ENCODE measurements at places on chromosomes 16 and 17.

DNA sequence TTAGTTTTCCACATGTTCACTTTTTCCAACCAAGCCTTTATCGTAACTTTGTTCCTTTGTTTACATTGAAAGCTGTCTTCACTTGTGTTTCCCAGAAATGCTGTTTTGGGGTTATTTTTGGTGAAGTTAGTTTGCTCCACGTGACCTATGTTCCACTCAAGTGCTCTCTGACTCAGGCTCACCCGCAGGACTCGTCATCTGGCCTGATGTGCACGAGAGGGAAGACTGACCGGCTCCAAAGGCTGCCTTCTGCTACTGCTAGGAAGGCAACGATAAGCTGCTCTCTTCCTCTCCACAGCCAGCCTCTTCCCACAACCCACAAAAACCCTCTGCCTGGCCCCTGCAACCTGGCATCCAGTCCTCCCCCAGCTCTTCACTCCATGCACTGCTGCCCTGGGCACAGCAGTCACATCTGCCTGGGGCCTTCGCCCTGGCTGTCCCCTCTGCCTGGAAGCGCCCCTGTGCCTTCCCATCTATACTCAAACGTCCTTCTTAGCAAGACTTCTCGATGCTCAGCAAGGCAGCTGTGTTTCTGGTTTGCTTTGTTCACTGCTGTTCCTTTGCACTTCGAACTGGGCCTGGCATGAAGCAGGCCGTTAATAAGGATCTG lies 28.0 kb downstream of the ZCCHC14 start:
- no peak for DNase-seq

GRCh38 chr16:4386451-4386805 lies 14.8 kb downstream of the VASN start:
- no peak for DNase-seq

- DNase-seq = no peak
Measured at GRCh38 chr17:1461198-1461944, 5.3 kb upstream of the CRK start.

GRCh38 chr16:12609937-12610699 lies 193.6 kb downstream of the CPPED1 start:
- no peak for DNase-seq

GRCh38 chr17:50601823-50602375 lies 32.8 kb upstream of the ABCC3 start:
- DNase-seq = no peak

GRCh38 chr17:41917192-41917591 lies 1.6 kb downstream of the ACLY start:
- DNase-seq = peak; percentile 27

- no peak for DNase-seq
Measured at GRCh38 chr17:42387661-42388380, 421 bp downstream of the STAT3 start.

GRCh38 chr16:22924492-22924891 lies 110.5 kb downstream of the HS3ST2 start:
- DNase-seq = no peak

- no peak for DNase-seq
Measured at GRCh38 chr16:12546918-12547607, 256.6 kb downstream of the CPPED1 start.

GRCh38 chr16:1708083-1708767 lies 2.2 kb downstream of the MAPK8IP3 start:
- DNase-seq = no peak

Measured in NCI-H1694 treated with DMSO at 0.1 percent for 48 hours (cell line).